ELR (cell line): ENCODE measurements at places on chromosomes 4 and X.

- DNase-seq: no peak
These were observed 170.3 kb downstream of the MOSPD2 start for GRCh38 chrX:15043538-15043937.

DNA sequence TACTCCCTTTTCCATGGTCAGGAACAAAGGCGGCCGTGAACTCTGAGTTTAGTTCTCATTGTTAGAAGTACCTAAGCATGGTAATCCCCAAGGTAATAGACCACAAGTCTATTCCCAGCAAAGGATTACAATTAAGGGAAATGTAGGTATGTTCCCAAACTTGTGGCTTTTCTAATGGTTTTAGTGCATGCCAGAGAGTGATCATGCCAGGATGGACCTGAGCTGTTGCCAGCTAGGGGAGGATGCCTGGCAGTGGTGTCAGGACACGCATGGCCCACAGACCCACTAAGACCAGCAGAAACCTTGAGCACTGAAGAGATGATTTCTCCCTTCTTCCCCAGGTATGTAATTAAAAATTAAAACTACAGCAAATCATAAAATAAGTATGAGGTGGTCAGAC lies 60.8 kb downstream of the COQ2 start:
- DNase-seq: no peak

- no peak for DNase-seq
These were observed 690.0 kb upstream of the HS3ST1 start for GRCh38 chr4:12118651-12119213.

- DNase-seq: peak; percentile 63
These were observed 540.5 kb upstream of the BOD1L1 start for GRCh38 chr4:14167876-14168510.

DNA sequence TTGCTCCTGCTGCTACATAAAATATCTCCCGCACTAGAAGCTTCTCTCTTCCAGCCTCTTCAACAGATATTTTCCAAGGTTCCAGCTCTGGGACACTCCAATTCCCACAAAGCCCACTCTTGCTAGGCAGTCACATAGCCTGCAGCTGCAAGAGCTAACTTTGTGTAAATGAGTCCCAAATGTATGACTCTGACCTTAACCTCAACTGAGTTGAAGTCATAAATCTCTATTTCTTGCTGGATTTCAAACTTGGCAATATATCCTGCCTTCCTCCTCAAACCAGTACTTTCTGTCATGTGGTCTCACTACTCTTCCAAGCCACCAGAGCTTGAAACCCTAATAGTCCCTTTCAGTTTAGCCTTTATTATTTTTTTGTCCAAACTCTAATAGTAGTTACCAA lies 315.4 kb upstream of the GRIA3 start:
- DNase-seq: no peak

- DNase-seq: no peak
These were observed 9.3 kb downstream of the PRDM8 start for GRCh38 chr4:80206521-80207171.
